ENCODE measurements at places on chromosomes 2 and 18. TPM values are rescaled to one million over a fixed set of nuclear protein-coding genes. Genes with fewer than 3 reads are reported as not detected.

The CFC1 gene
- 28.4 TPM for polyA plus RNA-seq

The GALNT3 gene
- polyA plus RNA-seq = 15.8 TPM

The PFN4 gene
- 1.7 TPM for polyA plus RNA-seq

The MPHOSPH10 gene
- 25.3 TPM for polyA plus RNA-seq

The DCDC2C gene
- not detected for polyA plus RNA-seq

The DNAJC10 gene
- polyA plus RNA-seq = 67.3 TPM

The TFPI gene
- polyA plus RNA-seq = 79.7 TPM

The SERPINB11 gene
- not detected for polyA plus RNA-seq

GRCh38 chr2:9535177-9535576, 20.5 kb downstream of the ADAM17 start:
- no peaks in the 10 kb centered on the region for H3K36me3 ChIP-seq
- H3K27ac ChIP-seq = no peak overlapping the region
- no peak for DNase-seq

GRCh38 chr2:1800716-1801388, 56.5 kb upstream of the PXDN start:
- H3K27ac ChIP-seq = no peak overlapping the region
- no peak overlapping the region for H3K4me3 ChIP-seq
- no peaks in the 10 kb centered on the region for H3K4me1 ChIP-seq

GRCh38 chr2:7400628-7401027, 483.4 kb downstream of the RNF144A start:
- no peaks in the 10 kb centered on the region for H3K4me1 ChIP-seq
- no peak overlapping the region for H3K4me3 ChIP-seq
- no peaks in the 10 kb centered on the region for H3K36me3 ChIP-seq
- DNase-seq = no peak

- no peak overlapping the region for H3K27ac ChIP-seq
- H3K27me3 ChIP-seq = no peaks in the 10 kb centered on the region
- H3K4me1 ChIP-seq = no peaks in the 10 kb centered on the region
- DNase-seq = no peak
- H3K4me3 ChIP-seq = no peak overlapping the region
Observed at GRCh38 chr2:66995636-66996035, 401.5 kb upstream of the ETAA1 start.

DNA sequence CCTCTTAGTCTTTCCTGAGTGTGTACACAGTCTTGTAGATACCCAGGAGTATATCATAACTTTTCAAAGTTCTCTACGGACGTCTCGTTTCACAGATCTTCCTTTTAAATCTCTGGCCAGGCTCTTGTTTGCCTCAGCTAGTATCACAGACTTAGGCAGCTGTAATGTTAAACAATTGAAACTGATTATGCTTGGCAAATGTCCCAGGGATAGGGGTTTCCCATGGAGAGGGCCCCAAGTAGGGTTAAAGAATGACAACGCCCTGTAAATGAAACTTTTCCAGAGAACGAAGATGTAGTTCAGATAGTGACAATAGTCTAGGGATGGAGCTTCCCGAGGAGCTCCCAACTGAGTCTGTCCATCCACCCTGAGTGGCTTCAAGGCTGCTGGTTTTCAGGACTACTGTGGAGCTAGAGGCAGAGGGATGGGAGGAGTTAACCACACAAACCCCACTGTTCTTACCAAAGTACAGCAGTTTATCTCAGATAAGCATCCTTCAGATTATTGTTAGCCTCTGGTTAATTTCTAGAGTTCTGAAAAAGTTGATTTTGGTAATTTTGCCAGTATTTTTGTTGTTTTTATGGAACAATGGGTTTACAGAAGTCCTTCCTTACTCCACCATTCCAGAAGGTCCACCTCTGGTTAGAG, 9.1 kb downstream of the NEURL3 start:
- DNase-seq = no peak
- H3K27me3 ChIP-seq = no peaks in the 10 kb centered on the region
- H3K4me1 ChIP-seq = no peaks in the 10 kb centered on the region
- H3K27ac ChIP-seq = no peak overlapping the region
- no peak overlapping the region for H3K4me3 ChIP-seq

- H3K4me3 ChIP-seq = no peak overlapping the region
- no peaks in the 10 kb centered on the region for H3K36me3 ChIP-seq
- H3K27me3 ChIP-seq = no peaks in the 10 kb centered on the region
- no peak for DNase-seq
- no peak overlapping the region for H3K27ac ChIP-seq
Observed at GRCh38 chr2:54878182-54878581, 154.7 kb downstream of the EML6 start.

DNA sequence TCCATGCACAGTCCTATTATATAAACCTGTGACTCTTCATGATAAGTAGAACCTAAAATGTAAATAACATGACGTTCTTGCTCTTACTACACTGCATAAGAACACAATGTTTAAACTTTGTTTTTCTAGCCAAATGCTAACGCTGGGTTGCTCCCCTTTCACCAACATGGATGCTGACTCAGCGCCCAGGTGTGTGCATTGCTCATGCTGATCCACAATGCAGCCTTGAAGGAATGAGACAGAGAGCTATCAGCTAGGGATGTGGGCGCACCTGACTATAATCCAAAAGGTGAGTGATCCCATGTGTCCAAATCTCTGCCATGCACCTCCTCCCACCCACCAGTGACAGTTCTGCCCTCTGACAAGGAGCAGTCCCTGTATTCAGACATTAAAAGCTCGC, 235.0 kb downstream of the IRS1 start:
- H3K27ac ChIP-seq = no peak overlapping the region
- no peaks in the 10 kb centered on the region for H3K4me1 ChIP-seq
- no peak for DNase-seq
- H3K36me3 ChIP-seq = no peaks in the 10 kb centered on the region

- H3K27me3 ChIP-seq = no peaks in the 10 kb centered on the region
- no peak overlapping the region for H3K27ac ChIP-seq
- no peaks in the 10 kb centered on the region for H3K36me3 ChIP-seq
- DNase-seq = no peak
Observed at GRCh38 chr2:47050762-47051161, 104.3 kb downstream of the STPG4 start.

DNA sequence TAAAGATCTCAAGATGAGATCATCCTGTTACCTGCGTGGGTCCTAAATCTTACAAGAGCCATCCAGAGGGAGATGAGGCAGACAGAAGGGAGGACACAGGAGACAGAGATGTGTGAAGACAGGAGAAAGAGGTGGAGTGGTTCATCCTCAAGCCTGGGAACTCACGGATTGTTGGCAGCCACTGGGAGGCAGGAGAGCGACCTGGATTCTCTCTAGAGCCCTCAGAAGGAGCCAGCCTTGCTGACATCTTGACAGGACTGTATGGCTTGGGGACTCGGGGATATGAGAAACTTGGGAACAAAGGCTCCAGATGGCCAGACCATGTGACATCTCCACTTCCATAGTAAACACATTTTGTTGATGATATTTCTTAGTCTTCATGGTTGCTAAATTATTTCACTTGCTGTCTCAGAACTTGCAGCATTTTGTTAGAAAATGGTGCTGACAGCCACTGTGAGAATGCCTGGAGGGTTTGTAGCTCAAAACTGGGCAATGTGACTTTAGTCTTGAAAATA, 57.8 kb upstream of the MC2R start:
- no peaks in the 10 kb centered on the region for H3K27me3 ChIP-seq
- no peak overlapping the region for H3K27ac ChIP-seq
- H3K4me1 ChIP-seq = no peaks in the 10 kb centered on the region
- DNase-seq = no peak
- no peak overlapping the region for H3K4me3 ChIP-seq

GRCh38 chr2:234437642-234438304, 59.1 kb downstream of the ARL4C start:
- no peaks in the 10 kb centered on the region for H3K36me3 ChIP-seq
- no peak overlapping the region for H3K27ac ChIP-seq
- H3K4me3 ChIP-seq = no peak overlapping the region
- no peaks in the 10 kb centered on the region for H3K4me1 ChIP-seq
- DNase-seq = no peak

Measured in hepatocyte (in vitro differentiated cells).